ENCODE measurements at places on chromosomes 3 and 15.

DNA sequence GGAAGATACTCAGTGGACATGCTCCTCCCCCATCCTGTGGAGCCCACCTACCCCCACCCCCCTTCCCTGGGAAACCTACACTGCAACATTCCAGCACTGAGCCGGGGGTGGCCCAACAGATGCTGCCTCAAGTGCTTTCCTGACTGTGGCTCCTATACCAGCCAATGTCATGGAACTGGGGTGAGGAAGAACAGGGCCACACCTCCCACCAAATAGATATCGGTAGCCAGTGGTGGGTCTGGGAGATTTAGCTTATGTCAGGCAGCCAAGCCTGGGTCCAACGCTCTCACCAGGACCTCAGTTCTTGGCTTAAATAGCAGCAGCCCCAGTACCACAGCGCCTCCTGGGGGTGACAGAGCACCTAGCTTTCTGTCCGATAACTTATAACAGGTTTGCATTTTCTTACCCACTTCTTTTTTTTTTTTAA is 30.3 kb downstream of the CDC25A start:
- DNase-seq, result peak; percentile 24

- DNase-seq, result no peak
Measured at GRCh38 chr3:54146506-54147239, 24.3 kb downstream of the CACNA2D3 start.

DNA sequence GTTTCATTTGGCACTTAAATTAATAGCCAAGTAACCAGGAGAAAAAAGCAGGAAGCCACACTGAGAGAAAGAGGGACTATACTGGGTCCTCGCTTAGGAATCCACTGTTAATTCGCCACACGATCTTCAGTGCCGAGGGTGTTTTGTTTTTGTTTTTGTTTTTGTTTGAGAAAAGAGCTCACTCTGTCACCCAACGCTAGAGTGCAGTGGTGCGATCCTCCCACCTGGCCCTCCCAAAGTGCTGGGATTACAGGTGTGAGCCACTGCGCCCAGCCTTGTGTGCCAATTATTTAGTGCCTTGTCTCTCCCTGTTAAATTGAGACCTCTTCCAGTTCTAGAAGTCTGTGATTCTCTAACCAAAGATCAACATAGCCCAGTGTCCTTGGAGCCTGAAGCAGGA is 53.8 kb upstream of the TPM1 start:
- DNase-seq, result no peak

GRCh38 chr3:156906275-156906674 is 80.1 kb downstream of the LEKR1 start:
- DNase-seq, result no peak

DNA sequence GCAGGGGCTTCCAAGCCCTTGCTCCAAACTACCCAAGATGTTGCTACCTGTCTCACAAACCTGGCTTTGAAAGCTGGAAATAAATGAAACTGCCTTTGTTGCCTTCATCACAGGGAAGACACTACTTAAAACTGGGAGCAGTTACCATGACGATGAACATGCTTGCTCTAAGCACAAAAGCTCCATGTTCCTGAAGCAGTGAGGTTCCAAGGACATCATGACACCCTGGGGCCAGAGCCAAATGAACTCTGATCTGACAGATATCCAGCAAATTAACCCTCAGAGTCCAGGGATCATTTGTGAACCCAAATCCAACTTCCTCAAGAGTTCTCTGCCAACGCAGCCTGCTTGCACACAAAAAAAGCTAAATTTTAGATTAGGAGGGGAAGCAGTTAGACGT is 10.7 kb downstream of the TRAIP start:
- no peak for DNase-seq
